SK-N-MC (cell line): ENCODE measurements at places on chromosomes 4 and X.

GRCh38 chrX:155215443-155216178 lies 649 bp upstream of the VBP1 start:
- DNase-seq = no peak

- DNase-seq = no peak
Measured at GRCh38 chr4:52912608-52913007, 50.5 kb downstream of the RASL11B start.

- no peak for DNase-seq
Measured at GRCh38 chr4:73257651-73258435, 755 bp downstream of the ANKRD17 start.

GRCh38 chr4:173501592-173502150 lies 28.4 kb downstream of the HAND2 start:
- DNase-seq = no peak
